ENCODE measurements at places on chromosomes 12 and 14. TPM values are rescaled to one million over a fixed set of nuclear protein-coding genes. Genes with fewer than 3 reads are reported as not detected.
A peak's percentile ranks its signal among the peaks of the same experiment; 100 is the strongest.

The BRMS1L gene
- 7.6 TPM for total RNA-seq

The CPNE6 gene
- 0.12 TPM for total RNA-seq

The DLK1 gene
- 109 TPM for total RNA-seq

The VWF gene
- 86.2 TPM for total RNA-seq

The PLBD1 gene
- total RNA-seq = 9.3 TPM

The KCNH5 gene
- total RNA-seq = 0.93 TPM

DNA sequence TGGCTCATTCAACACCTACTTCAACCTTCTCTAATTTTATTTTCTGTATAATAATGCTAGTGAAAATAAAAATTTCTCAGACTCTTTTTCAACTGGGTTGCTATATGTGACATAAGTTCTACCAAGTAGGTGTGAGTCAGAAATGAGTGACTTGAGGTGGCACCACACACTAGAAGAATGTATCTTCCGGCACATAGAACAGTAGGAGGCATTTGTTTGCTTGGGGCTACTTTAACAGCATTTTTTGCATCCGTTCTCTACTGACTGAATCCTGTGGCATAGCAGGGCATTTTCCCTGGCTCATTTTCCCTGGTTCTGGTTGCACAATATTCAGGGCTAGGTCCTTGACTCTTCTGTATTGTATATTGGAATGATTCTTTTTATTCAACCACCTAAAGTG, 194.0 kb upstream of the SLC16A7 start:
- H3K36me3 ChIP-seq = no peaks in the 10 kb centered on the region
- no peak for DNase-seq
- no peaks in the 10 kb centered on the region for H3K4me1 ChIP-seq
- H3K27me3 ChIP-seq = no peaks in the 10 kb centered on the region
- H3K4me3 ChIP-seq = no peak overlapping the region

DNA sequence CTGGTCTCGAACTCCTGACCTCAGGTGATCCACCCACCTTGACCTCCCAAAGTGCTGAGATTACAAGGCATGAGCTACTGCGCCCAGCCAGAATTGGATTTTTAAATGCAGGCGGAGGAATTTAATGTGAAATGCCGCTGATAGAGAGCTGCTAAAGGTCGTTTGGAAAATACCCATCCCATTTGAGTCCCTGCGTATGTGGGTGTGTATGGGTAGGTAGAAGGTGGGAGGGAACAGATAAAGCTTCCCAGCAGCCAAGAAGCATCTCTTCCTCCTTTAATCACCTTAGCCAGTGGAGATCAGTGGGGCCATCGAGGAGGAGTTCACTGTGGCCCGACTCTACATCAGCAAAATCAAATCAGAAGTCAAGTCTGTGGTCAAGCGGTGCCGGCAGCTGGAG, 16.2 kb upstream of the PIP4K2C start:
- H3K4me1 ChIP-seq = no peaks in the 10 kb centered on the region
- no peak for DNase-seq
- H3K27ac ChIP-seq = no peak overlapping the region
- no peaks in the 10 kb centered on the region for H3K36me3 ChIP-seq
- no peak overlapping the region for H3K4me3 ChIP-seq

GRCh38 chr12:94025068-94025467, 123.3 kb upstream of the PLXNC1 start:
- no peaks in the 10 kb centered on the region for H3K27me3 ChIP-seq
- H3K27ac ChIP-seq = no peak overlapping the region
- no peaks in the 10 kb centered on the region for H3K4me1 ChIP-seq
- no peak for DNase-seq

- no peak overlapping the region for H3K4me3 ChIP-seq
- H3K27me3 ChIP-seq = no peaks in the 10 kb centered on the region
- no peak for DNase-seq
- H3K27ac ChIP-seq = no peak overlapping the region
- H3K4me1 ChIP-seq = no peaks in the 10 kb centered on the region
- no peaks in the 10 kb centered on the region for H3K36me3 ChIP-seq
These were observed 431.8 kb downstream of the SLC6A15 start for GRCh38 chr12:84480803-84481202.

- DNase-seq = peak; percentile 72
- peaks cover 7% of the 10 kb centered on the region for H3K4me1 ChIP-seq
- H3K4me3 ChIP-seq = no peak overlapping the region
- H3K27ac ChIP-seq = no peak overlapping the region
- no peaks in the 10 kb centered on the region for H3K36me3 ChIP-seq
These were observed 4.1 kb upstream of the PLEK2 start for GRCh38 chr14:67416085-67416484.

DNA sequence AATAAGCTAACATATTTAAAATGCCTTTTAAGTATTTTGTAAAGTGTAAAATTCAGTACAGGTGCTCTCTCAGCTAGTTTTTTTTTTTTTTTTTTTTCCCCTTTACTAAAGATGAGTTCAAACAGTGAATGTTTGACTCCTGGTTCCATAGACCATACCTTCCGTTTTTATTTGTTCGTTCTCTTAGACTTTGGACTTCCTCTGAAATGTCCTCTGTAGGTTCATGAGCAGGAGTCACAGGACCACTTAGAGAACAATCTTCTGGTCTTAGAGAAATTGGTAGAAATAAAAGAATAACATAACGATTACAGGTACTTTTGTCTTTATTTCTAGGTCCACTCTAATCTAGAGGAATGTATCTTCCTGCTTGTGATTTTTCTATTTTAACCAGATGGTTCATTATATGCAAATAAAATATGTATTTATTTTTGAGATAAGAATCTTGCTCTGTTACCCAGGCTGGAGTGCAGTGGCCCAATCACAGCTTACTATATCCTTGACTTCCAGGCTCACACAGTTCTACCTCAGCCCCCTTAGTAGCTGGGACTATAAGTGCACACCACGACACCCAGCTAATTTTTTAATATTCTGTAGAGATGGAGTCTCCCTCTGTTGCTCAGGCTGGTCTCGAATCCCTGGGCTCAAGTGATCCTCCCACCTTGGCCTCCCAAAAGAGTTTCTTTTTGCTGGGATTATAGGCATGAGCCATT, 25.8 kb downstream of the STYX start:
- H3K36me3 ChIP-seq = no peaks in the 10 kb centered on the region
- DNase-seq = no peak
- H3K27me3 ChIP-seq = no peaks in the 10 kb centered on the region
- H3K4me3 ChIP-seq = no peak overlapping the region

DNA sequence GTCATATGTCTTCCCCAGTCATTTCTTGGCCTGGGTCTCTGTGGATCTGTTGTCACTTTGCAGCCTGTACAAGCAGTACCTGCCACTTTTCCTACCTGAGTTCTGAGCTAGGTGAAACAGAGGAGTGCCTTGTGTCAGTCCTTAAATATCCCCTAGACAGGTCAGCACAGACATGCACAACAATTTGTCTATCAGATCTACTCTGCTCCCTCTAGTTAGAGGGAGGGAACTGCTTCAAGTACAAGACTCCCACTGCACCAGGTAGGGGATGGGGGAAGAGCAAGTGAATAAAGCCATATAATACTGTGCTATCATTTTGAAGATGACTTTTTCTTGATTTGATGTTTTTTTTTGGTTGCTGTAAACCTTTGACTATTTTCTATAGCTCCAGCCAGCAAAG, 39.4 kb downstream of the MIPOL1 start:
- H3K36me3 ChIP-seq = no peaks in the 10 kb centered on the region
- DNase-seq = no peak
- H3K27ac ChIP-seq = no peak overlapping the region
- no peaks in the 10 kb centered on the region for H3K27me3 ChIP-seq
- H3K4me1 ChIP-seq = peaks cover 5% of the 10 kb centered on the region
- no peak overlapping the region for H3K4me3 ChIP-seq

DNA sequence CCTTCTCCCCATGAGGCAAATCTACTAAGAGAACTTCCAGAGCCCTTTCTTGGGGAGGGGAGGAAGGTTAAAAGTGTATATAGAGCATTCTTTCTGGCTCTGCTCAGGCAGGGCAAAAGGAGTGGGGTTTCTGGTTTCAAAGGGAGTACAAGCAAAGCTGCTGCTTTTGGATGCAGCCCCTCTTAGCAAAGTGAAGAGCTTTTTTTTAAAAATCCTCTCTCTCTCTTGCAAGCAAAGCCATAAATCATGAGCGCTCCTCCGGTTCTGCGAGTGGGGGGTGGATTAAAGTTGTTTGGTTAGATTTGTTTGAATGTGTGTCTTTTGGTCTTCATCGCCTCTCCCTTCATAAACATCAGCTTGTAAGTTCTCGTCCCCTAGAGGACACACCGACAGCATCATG, 546.6 kb upstream of the TBX3 start:
- no peak overlapping the region for H3K27ac ChIP-seq
- peaks cover 4% of the 10 kb centered on the region for H3K4me1 ChIP-seq
- H3K4me3 ChIP-seq = no peak overlapping the region

DNA sequence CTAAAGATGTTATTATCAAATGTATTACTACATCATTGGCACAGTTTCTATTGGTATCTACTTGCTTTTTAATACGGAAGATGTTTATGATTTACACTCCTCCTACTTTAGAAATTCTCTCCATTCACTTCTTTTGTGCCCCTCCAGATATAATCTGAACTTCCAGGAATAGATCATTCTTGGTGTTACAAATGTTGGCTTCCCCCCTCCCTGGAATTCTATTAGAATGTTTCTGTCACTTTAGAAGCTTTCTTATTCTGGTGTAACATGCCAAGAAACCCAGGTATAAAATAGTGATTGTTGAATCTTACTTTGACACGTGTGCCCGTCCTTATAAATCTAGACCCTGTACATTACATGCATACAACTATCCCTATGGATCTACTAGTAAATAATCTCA, 1.2 kb upstream of the WDR20 start:
- H3K4me1 ChIP-seq = peaks cover 10% of the 10 kb centered on the region
- peak overlapping the region; percentile 93 for H3K4me3 ChIP-seq
- no peaks in the 10 kb centered on the region for H3K27me3 ChIP-seq

DNA sequence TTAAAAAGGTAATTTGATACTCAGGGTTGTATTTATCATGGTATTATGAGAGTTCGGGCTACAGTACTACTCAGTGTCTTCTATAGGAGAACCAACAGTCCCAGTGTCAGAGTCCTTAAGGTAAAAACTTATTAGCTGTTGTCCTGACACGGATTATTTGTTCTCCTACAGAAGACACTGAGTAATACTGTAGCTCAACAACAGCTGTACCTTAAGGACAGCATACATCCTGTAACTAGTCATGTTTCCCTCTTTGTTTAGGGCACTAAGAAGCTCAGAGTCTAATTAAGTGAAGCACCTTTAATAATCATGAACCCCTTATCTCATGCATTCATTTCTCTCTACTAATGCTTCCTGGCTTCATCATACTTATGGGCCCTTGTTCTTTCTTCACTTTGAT, 33.9 kb downstream of the ARF6 start:
- H3K27ac ChIP-seq = no peak overlapping the region
- H3K27me3 ChIP-seq = no peaks in the 10 kb centered on the region
- no peak for DNase-seq
- no peaks in the 10 kb centered on the region for H3K4me1 ChIP-seq
- no peak overlapping the region for H3K4me3 ChIP-seq

DNA sequence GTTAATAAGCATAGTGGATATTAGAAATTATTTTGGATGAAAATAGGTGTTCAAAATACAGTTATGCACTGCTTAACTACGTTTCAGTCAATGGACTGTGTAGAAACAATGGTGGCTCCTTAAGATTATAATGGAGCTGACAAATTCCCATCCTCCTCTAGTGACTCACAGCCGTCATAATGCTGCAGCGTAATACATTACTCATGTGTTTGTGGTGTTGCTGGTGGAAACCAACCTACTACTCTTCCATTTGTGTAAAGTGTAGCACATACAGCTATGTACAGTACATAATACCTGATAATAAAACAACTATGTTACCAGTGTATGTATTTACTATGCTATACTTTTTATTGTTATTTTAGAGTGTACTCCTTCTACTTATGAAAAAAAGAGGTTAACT, 111.2 kb upstream of the TMCC3 start:
- H3K4me3 ChIP-seq = no peak overlapping the region
- H3K27me3 ChIP-seq = no peaks in the 10 kb centered on the region
- no peak overlapping the region for H3K27ac ChIP-seq

- H3K4me1 ChIP-seq = no peaks in the 10 kb centered on the region
- no peaks in the 10 kb centered on the region for H3K27me3 ChIP-seq
- no peaks in the 10 kb centered on the region for H3K36me3 ChIP-seq
- no peak overlapping the region for H3K27ac ChIP-seq
- H3K4me3 ChIP-seq = no peak overlapping the region
These were observed 15.4 kb upstream of the SCAF11 start for GRCh38 chr12:46005823-46006222.

DNA sequence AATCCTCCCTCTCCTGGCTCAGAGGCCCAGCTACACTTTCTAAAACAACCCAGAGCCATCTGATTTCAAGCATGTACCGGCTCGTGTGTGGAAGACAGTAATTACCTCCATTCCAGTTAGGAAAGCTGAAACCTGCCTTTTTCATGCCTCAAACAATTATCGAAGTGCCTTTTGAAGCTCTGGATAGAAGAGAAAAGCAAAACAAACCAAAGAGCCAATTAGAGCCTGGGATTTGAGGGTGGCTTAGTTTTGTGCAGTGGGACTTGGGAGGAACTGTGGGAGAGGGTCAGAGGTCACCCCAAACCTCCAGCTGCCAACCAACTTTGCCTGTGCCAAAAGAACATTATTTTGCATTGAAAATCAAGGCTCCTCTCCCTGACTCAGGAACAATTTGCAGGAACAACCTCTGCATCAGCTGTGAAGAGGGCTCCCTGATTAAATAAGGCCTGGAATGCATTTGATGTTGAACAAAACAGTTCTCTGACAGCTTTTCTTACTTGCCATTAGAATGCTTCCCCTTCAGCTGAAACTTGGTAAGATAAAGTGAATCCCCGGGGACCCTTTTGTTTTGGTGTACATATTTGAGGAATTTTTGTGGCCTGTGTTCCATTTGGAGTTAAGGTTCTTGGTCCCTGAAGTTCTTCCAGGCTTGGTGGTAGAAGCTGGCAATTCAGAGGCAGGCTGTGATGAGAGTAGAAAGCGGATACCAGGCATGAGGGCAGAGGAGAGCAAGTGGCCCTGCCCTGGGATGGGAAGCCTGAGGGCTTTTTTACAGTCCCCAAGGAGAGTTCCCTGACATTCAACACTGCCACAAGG, 270.1 kb downstream of the ZFP36L1 start:
- no peaks in the 10 kb centered on the region for H3K36me3 ChIP-seq
- no peaks in the 10 kb centered on the region for H3K27me3 ChIP-seq
- DNase-seq = peak; percentile 51
- H3K27ac ChIP-seq = peak overlapping the region; percentile 85

DNA sequence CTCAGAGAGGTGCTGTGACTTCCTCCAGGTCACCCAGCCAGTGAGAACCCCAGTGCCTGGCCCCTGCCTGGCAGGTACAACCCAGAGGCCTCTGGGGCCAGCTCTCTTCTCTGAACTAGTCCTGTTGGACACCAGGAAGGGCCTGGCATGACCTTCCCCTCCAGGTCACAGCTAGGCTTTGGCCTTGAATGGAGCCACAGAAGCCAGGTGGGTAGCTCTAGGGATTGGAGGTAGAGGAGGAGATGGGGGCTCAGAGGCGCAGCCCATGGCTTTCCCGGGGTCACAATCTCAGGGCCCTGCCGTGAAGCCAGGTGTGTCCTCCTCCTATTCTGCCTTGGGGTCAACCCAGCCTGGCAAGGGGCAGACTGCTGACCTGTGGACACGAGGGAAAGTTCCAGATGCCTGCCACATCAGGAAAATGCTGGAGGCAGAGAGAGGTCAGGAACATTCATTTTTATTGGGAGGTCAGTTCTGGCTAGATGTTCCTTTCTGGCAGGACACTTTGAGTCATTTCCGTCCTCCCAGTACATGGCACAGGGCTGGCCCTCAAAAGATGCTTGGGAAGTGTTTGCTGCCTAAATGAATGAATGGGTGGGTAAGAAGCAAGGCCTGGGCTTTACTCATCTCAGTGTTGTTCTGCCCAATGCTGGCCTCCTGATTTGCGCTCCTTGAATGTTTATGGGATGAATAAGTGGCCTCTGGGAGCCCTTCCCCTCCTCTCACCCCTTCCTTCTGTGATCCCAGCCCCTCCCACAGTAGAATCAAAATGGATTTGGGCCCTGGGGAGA, 25.4 kb downstream of the FAM222A start:
- no peak for DNase-seq
- H3K27ac ChIP-seq = no peak overlapping the region
- no peaks in the 10 kb centered on the region for H3K27me3 ChIP-seq
- no peak overlapping the region for H3K4me3 ChIP-seq
